ENCODE measurements at places on chromosomes 11 and 22.

- no peak for DNase-seq
Measured at GRCh38 chr11:15864026-15864805, 492.1 kb downstream of the SOX6 start.

- peak; percentile 40 for DNase-seq
Measured at GRCh38 chr11:125123947-125124617, 12.7 kb upstream of the TMEM218 start.

- DNase-seq = no peak
Measured at GRCh38 chr22:49997251-49997599, 15.3 kb downstream of the IL17REL start.

DNA sequence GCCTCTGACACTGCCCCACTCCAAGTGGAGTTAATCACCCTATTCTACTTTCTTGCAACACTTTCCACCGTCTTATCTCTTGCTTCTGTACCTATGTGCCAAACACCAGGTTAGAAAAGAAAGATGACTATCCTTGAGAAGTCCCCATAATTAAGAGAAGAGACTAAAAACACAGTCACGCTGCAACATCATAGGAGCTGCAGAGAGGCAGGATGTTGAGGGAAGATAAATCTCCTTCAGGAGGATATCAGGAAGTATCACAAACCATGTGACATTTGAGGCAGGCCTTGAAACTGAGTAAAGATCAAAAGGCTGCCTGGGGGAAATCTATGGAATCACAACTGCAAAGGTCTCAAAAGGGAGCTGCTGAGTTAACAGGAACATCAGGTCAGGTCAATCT lies 24.8 kb downstream of the GAB2 start:
- no peak for DNase-seq

GRCh38 chr11:75394085-75394840 lies 5.1 kb upstream of the RPS3 start:
- DNase-seq = no peak

- no peak for DNase-seq
Measured at GRCh38 chr11:122634501-122634900, 21.0 kb upstream of the UBASH3B start.

GRCh38 chr11:42849362-42849761 lies 462.4 kb upstream of the API5 start:
- no peak for DNase-seq

GRCh38 chr11:95760941-95761340 lies 28.6 kb downstream of the FAM76B start:
- DNase-seq = no peak

GRCh38 chr11:121253951-121254350 lies 38.6 kb upstream of the SC5D start:
- DNase-seq = no peak

- DNase-seq = no peak
Measured at GRCh38 chr11:111633756-111634362, 31.6 kb downstream of the SIK2 start.

GRCh38 chr11:115363426-115363825 lies 140.8 kb downstream of the CADM1 start:
- DNase-seq = no peak

GRCh38 chr22:50049299-50050195 lies 8.6 kb downstream of the TTLL8 start:
- DNase-seq = no peak

GRCh38 chr11:63761931-63762653 lies 6.5 kb downstream of the ZFTA start:
- peak; percentile 50 for DNase-seq

GRCh38 chr11:122758974-122759373 lies 79.3 kb upstream of the CRTAM start:
- no peak for DNase-seq

- DNase-seq = no peak
Measured at GRCh38 chr11:70721006-70721405, 322.7 kb downstream of the CTTN start.

- no peak for DNase-seq
Measured at GRCh38 chr11:113394919-113395318, 7.3 kb downstream of the ANKK1 start.

- DNase-seq = no peak
Measured at GRCh38 chr11:46711303-46711702, 7.7 kb upstream of the F2 start.

- DNase-seq = no peak
Measured at GRCh38 chr11:31809541-31809856, 1.6 kb downstream of the PAX6 start.

DNA sequence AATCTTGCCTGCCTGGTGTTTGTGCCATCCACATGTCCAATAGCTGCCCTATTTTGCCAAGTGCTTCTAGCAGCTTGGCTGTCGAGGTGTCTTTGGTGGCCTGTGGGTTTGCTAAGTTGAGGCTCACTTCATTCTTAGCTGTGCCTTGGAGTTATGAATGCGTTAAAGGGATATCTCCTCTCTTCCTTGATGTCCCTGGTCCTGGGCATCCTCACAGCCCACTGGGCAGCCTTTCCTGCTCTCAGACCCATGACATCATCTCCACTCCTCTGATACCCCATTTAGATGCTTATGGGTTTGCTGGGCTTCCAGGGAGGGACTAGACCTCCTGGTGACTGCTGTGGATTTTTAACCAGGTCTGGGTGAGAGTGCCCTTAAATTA lies 1.3 kb downstream of the LDLRAD3 start:
- no peak for DNase-seq

GRCh38 chr11:114167355-114167754 lies 107.8 kb downstream of the ZBTB16 start:
- no peak for DNase-seq

DNA sequence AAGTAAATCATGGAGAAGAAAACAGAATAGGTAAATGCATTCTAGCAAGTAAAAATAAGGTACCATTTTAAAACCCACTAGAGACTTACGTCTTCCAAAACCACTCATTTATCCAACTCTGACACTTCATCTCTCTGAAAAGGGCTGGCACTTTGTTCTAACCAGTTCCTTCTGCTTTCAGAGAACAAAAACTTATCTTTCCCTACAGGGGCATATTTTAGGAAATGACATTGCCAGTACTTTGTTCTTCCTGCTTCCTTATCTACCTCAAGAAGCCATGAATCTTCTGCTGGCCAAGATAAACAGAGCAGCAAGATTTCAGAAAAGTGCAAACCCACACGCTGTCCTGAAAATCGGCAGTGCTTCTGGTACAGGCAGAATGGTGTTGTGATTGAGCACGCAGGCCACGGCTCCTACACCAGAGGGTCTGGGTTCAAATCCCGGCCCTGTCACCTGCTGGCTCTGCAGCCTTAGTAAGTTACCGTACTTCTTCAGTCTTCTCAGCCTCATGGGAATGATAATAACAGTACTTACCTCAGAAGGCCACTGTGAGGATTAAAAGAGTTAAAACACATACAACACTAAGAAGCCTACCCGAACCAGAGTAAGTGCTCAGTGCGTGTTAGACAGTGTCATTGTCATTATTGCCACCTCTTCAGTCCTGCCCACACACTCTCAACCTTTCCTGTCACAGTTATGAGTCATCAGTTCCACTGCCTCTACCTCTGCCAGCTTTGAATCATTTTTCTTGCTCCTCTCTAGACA lies 11.0 kb downstream of the MPZL3 start:
- peak; percentile 15 for DNase-seq

- no peak for DNase-seq
Measured at GRCh38 chr22:40789131-40789530, 30.0 kb downstream of the SLC25A17 start.

Measured in H54 (cell line).